ENCODE measurements at places on chromosomes 2 and 18.
A peak's percentile ranks its signal among the peaks of the same experiment; 100 is the strongest.

GRCh38 chr18:9849407-9850283, 36.1 kb upstream of the TXNDC2 start:
- no peak for DNase-seq

- no peak for DNase-seq
Measured at GRCh38 chr2:54310311-54310710, 54.3 kb upstream of the TSPYL6 start.

DNA sequence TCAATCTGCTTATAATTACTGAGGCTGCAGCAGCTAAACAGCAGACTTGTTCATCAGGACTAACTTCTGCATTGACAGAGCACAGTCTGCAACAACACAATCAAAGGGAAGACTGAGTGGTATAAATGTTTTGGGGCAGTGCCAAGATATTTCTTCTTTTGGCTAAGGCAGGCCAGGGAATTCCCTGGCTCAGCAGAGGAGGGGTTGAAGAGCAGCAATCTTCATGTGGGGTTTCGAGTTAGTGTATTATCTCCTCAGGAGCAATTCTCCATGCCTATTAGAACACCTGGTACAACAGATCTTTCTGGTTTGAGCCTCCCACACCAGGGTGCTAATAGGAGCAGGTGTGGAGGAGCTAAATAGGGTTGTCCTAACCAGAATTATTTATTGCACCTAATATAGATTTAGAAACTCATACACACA, 103.0 kb upstream of the STK17B start:
- DNase-seq, result peak; percentile 57

GRCh38 chr2:33526132-33526531, 49.7 kb downstream of the RASGRP3 start:
- DNase-seq, result no peak

DNA sequence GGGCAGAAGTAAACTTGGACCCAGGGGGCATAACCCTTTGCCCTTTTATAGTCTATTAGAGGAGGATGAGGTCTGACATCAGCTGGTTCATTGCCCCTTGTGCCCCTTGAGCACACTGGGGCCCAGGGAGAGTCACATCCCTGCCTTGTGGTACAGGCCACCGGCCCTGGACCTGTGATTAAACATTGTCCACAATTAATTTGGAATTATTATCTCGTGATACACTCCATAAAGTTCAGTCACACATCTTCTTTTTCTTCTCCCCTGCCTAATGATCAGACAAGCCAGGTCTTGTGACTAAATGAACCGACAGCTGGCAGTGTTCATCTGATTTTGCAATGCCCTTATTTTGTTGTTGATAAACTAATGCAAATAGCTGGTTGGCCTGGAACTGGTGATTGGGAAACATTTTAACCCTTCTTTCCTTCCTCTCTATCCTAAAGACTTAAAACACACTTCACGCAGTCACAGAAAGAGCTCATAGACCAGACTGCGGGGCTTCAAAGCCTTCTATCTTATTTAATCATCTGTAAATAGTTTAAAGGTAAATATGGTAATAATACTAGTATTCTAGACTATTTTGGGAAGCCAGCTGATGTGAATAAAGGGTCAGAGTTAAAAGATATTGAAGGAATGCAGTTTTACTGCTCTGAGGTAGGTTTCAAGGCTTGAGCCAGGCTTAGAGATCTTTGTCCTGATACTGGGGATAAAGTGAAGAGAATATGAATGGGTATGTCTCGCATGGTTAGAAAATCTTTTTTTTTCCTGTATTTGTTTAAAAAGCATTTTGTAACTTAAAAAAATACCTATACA, 13.4 kb downstream of the IL1R1 start:
- peak; percentile 90 for DNase-seq
